ENCODE measurements at places on chromosomes 6 and 20.
A peak's percentile ranks its signal among the peaks of the same experiment; 100 is the strongest.

GRCh38 chr6:75210885-75211739, 5.3 kb upstream of the COL12A1 start:
- peak; percentile 88 for DNase-seq

- DNase-seq, result no peak
Observed at GRCh38 chr6:1312203-1312472, 240 bp downstream of the FOXQ1 start.

DNA sequence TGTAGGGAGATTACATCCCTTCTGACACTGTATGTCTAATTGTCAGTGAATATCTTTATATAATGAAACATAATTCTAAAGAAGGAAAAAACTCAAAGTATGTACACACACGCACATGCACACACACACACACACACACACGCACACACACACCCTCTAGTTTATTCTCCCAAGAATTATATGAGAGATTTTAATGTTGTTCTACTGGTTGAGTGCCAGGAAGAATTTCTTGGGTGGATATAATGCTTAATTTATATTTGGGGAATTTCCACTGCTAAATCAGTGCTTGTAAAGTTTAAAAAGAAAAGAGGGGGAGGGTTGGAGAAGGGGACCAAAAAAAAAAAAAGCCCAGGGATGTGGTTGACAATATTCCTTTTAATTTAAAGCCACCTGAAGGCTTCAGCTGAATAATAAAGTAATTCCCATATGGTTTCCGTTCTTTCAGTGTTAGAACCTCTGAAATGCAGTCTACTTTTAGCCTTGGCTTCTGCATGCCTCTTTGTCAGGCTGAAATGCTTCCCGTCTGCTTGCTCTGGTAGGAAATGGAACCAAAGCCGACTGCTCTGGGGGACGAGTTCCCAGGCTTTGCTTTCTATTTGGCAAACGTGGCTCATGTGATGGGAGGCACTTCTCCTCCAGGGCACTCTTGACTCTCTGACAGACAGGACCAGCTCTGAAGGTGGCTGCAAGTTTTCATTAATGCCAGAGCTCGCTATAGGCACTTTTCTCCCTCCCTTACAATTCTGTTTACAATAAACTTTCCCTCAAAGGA, 225.4 kb downstream of the PRL start:
- peak; percentile 59 for DNase-seq

DNA sequence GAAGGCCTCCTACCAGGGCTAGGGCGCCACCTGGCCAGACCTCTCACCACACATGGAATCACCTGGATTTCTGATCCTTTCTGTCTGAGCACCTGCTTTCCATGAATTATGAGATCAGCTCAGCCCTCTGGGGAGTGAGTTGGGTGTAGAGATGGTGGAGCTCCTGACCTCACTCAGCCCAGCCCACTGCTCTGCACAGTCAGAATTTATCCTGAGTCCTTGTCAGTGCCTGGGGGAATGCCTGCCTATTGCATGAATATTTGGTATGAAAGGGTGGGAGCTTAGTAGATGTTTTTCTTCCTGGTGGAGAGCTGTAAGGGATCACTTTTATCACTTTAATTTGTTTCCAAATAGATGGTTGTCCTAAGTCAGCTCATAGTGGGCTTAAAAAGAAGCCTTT, 47.5 kb downstream of the DTD1 start:
- no peak for DNase-seq

GRCh38 chr20:46945465-46945864, 50.8 kb downstream of the EYA2 start:
- DNase-seq, result peak; percentile 41

- no peak for DNase-seq
Observed at GRCh38 chr6:113375950-113376846, 480.9 kb upstream of the MARCKS start.

DNA sequence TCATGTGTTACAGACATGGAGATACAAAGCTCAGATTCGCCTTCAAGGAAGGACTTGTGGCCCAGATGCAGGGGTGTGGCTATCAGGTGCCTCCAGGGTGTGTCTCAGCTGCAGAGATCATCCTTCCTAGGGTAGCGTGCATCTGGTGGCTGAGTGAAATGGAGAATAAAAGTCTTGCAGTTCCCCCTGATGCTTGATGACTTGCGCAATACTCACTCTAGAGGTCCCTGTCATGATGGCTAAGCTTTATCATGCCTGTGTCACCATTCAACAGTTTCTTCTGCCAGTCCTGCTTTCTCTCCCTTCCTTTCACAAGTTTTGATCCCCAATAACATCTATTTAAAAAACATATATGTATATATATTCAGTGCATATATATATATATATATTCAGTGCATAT, 228.1 kb downstream of the PAX1 start:
- DNase-seq, result no peak

GRCh38 chr20:43191946-43192863, 2.5 kb upstream of the PTPRT start:
- peak; percentile 43 for DNase-seq

GRCh38 chr6:69693762-69694161, 103.0 kb downstream of the LMBRD1 start:
- no peak for DNase-seq

GRCh38 chr6:167742719-167743303, 83.9 kb upstream of the AFDN start:
- peak; percentile 38 for DNase-seq

DNA sequence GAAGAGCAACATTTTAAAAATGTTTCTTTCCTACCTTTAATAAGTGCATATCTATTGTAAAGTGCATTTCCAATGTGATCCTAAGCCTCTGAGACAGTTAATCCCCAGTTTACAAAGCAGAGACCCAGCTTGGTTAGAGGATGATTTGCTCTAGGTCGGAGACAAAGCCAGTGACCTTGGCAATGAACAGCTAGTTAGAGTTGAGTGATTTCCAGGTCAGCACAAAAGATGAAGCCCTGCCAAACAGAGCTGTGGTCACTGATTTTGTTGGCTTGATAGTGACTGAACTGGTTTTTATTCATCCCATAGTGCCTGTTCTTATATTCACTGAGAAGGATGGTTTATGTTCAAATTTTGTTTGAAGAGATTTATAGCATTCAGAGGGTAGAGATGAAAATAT, 56.6 kb upstream of the CD83 start:
- no peak for DNase-seq

DNA sequence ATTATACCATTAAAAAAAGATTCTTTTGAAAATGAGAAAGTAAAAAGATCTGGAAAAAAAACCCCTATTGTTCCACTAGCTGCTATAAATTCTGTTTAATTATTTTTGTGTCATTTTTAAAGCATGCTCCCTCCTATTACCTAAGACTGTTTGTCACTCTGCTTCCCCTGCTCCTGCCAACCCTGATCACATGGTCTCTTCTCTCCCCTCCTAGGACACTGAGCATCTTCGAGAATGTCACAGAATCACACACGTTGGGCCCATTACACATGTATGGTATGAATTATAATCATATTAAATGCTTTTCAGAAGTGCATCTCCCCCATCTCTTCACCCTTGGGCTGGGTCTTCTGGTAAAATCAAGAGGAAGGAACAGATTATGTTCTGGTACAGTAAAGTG, 6.2 kb downstream of the SNAP91 start:
- DNase-seq, result no peak

GRCh38 chr6:511488-512137, 120.1 kb downstream of the IRF4 start:
- DNase-seq, result no peak

- DNase-seq, result no peak
Observed at GRCh38 chr6:128605961-128606360, 85.6 kb upstream of the PTPRK start.

DNA sequence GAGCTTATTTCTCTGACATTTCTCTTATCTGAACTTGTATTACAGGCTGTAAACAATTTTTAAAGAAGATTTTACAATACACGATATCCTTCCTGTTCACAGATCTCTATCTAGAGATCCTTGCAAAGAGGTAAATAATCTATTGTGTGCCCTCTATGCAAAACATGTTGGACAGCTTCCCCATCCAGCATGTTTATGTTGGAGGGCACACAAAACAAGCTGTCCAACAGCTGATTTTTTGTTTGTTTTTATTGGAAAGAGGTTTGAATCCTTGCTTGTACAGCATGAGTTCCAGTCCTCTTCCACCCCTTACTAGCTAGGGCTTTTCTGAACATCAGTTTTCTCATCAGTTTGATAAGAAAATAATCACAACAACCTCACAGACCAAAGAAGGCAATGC, 62.3 kb upstream of the SYNDIG1 start:
- no peak for DNase-seq

GRCh38 chr6:125699591-125699990, 49.8 kb upstream of the HEY2 start:
- no peak for DNase-seq

DNA sequence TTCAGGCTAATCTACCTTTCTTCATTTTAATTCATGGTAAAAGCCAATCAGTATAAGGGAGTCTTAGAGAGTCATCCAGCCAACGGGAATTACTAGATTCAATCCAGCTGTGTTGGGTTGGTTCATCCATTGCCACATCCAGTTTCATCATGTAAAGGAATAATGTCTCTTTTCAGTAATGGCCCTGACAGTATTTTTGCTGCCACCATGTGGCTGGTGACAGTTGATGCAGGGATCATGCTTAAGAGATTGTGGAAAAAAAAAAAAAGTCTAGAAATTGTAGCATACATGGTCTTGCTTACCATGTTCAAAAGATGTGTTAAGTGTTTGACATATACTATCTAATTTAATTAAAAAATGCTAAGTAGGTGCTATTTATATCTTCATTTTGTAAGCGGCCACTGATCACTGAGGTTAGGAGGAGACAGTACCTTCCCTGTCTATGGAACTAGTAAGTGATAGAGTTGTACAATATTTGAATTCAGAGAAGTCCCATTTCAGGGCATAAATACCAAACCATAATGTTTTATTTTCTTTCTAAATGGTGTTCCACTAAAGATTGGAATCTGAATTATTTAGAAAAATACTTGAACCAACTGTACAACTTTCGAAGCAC, 135.9 kb downstream of the KHDRBS2 start:
- peak; percentile 67 for DNase-seq

DNA sequence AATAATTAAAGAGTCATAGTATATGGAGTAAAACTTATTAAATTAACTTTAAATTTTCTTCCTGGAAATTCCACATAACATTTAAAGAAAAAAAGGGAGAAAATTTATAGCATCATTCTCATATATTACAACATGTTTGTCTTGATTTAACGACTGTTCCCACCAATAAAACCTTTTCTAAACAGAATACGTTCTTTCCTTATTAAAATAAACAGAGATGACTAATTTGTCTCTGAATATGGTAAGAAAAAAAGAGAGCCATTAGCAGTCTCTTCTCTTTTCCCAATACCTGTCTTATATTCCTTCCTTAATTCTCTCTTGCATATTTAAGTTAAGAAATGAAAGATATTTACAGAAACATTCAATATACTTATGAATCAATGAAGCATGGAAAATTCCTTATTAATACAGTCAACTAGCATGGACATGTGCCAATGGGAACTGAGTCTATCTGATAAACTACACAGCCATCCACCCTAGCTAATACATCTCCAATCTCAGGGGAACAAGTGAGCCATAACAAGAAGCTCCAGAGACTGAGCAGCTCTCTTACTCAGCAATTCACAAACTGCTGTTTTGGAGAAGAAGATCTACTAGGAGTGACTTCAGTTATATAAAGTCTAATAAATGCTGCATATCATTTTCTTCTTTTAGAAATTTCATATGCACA, 347.1 kb upstream of the MANEA start:
- no peak for DNase-seq

DNA sequence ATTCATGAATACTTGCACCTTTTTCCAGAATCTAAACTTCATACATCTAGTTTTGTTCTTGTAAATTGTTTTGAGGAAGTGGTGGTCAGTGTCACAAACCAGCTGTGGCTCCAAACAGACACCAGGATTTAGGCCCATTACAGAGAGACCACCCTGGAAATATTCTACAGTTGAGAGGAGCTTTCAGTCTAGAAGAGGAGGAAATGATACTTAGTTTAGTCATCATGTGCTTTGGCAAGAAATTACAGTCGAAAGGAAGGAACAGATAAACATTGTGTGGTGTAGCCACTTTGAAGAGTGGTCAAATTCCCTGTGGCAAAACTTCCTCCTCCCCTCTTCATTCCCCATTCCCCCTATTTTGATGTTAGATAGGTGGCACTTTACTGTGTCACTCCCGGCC, 15.7 kb downstream of the DCBLD1 start:
- DNase-seq, result no peak

DNA sequence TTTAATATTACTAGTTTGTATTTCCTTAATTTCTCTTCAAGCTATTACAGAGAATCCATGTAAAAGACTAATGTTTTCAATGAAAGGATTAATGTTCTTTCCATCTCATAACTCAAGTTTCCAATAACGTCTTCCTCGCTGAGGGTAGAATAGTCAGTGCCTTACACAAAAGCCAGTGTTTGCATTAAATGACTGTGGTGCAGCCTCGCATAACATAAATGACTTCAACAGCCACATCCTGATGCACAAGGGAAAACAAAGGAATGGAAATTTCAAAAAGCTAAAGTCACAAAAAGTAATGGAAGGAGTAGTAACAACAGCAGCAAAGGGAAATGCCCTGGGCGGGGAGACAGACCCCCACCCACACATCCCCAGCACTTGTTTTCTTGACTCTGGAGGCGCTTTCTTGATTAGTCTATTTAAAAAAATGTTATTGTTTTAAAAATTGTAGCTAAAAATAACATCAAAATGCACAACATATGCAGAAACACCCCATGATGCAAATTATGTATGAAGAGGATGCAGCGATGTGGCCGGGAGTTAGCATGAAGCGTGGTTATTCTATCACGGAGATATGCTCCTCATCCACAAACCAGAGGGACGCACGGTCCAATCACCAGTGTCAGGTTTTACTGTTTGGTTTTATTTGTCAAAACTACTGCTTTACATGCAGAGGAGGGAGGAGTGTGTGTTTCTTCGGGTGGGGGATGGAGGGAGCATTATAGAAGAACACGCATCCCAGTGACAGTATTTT, 228.6 kb downstream of the GMPR start:
- DNase-seq, result peak; percentile 18

DNA sequence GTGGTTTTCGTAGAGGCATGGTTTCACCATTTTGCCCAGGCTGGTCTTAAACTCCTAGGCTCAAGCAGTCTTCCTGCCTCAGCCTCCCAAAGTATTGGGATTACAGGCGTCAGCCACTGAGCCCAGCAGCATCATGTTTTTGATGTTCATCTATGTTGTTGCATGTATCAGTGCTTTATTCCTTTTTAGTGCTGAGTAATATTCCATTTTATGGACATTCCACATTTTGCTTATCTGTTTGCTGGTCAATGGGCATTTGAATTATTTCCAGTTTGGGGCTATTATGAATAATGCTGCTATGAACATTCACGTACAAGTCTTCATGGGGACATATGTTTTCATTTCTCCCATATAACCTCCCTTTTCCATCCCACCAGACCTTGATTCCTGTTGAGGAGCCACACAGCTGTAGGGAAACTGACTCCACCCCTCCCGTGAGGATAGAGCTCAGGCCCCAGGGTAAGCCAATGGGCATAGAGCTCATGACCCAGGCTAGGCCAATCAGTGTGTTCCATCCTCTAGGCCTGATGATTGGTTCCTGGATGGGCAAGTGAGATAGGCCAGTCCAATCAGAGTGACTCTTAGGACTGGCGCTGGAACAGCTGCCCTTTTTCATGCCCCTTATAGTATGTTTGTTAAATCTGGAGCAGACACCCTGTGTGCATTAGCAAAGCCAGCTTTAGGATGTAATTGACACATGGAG, 49.5 kb downstream of the DLGAP4 start:
- DNase-seq, result no peak

- no peak for DNase-seq
Observed at GRCh38 chr6:39997101-39997635, 62.9 kb upstream of the MOCS1 start.

All from GM23338 (cell line).